ENCODE measurements at places on chromosomes 1 and 21.

DNA sequence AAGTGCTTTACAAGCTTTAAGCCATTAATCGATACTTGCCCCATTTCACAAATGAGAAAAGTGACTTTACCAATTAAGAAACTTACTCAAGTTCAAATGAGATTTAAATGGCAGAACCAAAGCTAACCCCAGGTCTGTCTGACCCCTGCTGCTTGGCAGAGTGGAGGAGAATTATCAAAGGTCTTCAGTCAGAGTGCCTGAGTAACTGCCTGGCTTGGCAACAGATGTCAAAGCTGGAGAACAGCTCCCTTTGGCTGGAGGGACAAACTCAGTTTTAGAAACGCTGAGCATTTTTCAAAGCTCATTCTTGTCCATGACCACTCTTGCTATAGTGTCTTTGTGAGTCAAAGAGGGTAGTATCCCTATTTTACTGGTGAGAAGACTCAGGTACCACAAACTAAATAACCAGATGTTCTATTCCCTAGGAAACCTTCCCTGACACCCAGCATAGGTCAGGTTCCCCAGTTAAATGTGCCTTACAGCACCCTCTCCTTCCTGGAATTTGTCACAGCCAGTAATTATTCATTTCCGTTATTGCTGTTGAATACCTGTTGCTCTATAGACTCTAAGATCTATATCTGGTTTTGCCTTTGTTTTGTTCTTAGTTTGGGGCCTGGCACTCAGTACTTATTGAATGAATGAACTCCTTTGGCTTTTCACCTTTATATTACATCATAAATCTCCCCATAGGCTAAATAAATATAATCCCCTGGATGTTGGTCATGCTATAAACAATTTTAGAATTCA lies 5.0 kb upstream of the BCAR3 start:
- no peak for DNase-seq

- no peak for DNase-seq
Measured at GRCh38 chr1:27021354-27022031, 8.8 kb upstream of the TENT5B start.

DNA sequence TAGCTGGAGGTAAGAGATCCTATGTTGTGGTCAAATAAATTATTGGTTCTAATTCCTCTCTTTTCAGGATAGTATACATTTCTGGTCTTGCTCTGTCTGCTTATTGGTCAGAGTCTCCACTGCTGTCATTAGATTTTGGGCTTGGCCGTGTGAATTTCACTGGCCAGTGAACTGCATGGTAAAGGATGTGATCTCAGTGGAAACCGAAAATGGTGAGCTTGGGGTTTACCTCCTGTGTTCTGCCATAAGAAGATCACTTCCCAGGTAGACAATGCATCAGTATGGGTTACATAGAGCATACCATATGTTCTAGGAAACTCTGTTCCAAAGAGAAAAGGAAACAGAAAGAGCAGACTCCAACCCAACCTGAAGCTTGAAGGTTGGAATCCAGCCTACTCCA lies 1123.3 kb upstream of the B3GALT2 start:
- no peak for DNase-seq

DNA sequence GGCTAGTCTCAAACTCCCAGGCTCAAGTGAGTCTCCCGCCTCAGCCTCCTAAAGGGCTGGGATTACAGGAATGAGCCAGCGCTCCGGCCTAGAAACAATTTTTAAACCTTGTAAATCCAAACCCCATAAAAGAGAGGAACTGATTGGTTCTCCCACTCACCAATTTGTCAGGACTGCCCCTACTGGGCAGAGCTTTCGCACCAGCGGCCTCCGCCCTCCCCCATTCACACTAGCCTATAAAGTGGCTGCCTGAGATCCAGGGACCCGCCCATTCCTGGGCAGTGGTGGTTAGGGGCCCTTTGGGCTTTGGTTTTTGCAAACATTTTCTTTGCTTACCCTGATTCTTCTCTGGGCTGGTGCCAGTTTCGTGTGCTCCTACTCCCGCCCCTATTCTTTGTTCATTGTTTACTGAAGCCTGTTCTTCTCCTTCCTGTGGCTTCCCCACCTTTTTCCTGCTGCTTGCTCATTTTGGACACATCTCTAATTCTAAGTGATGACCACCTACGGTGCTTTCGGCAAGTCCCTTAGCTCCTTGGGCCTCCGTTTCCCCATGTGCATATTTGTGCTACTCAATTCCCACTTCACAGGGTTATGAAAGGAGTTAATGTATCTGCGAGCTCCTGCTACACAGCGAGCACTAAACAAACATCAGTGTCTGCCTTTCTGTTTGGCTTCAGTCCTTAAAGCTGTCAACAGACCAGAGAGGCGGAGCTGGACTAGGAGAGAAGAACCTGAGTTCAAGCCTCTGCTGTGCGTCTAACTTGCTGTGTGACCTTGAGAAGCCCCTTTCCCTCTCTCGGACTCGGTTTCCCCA lies 39.8 kb upstream of the CLIC4 start:
- DNase-seq, result peak; percentile 80

DNA sequence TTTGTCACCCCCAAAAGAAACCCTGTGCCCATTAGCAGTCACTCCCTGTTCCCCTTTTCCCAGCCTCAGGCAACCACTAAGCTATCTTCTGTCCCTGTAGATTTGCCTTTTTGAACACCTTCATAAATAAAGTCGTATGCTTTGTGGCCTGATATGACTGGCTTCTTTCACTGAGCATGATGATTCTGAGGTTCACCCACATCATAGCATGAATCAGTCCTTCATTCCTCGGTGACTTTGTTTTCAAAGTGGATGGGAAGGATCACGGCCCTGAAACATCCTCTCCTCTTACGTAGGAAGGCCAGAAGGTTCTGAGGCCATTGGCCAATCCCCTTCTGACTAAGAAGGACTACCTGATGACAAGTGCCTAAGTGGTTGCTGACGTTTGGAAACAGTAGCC lies 39.1 kb downstream of the NIPAL3 start:
- no peak for DNase-seq

DNA sequence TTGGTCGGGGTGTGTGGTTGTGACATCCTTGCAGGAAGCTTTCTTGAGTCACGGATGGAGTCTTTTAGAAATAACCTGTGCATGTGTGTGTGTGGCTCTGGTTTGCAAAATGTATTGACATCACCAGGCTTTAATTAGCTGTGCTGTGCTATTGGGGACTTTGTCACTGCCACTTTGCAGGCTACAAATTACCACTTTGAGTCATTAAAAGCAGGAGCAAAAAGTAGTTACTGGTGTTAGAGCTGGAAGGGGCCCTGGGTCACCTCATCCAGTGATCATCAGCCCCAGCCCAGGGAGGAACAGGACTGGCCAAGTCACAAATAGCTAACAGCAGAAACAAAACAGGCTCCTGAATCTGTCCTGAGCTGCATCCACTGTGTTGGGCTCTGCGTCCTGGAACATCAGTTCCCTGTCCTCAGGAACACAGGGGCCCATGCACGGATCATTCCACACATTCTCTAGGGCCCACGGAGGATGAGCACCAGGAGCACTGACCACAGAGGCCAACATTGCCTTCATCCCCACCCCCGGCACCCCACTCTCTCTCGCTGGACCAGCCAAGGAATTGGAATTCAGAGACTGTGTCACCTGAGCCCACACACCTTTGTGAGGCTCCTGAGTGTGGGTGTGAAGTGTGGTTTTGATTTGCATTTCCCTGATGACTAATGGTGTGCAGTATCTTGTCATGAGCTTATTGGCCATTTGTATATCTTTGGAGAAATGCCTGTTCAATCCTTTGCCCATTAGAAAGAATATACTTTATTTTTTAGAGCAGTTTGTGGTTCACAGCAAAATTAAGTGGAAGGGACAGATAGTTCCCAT lies 280.1 kb upstream of the C1orf174 start:
- no peak for DNase-seq

DNA sequence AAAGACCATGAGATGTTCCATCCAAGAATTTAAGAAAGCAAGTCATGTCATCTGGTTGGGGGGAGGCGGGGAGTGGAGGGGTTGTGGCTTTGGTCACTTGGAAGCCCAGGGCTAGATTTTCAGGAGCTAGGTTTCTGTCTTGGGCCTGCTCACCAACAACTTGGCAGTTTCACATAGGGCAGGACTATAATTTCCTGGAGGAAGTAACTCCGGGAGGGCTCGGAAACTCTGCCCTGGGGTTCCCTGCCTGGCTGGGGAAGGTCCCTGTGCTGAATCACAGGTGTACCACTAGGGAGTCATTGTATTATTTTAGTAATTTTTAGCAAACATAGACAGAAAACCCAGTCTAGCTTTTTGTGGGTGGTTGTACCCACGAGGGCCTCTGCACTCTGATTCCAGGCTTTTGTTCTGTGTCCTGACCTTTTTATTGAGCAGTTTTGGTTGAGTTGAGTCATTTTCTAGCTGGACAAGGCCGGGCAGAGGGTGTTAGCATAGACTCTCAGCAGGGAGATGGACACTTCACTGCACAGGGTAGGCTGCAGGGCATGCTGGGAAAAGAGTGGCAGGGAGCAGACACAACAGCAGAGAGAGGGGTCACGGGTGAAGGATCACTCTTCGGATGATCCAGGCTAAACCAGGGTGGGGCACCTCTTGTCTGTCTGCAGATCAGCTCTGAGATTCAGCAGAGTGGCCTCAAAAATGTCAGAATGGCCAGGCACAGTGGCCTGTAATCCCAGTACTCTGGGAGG lies 144.7 kb downstream of the GRIK3 start:
- DNase-seq, result no peak

DNA sequence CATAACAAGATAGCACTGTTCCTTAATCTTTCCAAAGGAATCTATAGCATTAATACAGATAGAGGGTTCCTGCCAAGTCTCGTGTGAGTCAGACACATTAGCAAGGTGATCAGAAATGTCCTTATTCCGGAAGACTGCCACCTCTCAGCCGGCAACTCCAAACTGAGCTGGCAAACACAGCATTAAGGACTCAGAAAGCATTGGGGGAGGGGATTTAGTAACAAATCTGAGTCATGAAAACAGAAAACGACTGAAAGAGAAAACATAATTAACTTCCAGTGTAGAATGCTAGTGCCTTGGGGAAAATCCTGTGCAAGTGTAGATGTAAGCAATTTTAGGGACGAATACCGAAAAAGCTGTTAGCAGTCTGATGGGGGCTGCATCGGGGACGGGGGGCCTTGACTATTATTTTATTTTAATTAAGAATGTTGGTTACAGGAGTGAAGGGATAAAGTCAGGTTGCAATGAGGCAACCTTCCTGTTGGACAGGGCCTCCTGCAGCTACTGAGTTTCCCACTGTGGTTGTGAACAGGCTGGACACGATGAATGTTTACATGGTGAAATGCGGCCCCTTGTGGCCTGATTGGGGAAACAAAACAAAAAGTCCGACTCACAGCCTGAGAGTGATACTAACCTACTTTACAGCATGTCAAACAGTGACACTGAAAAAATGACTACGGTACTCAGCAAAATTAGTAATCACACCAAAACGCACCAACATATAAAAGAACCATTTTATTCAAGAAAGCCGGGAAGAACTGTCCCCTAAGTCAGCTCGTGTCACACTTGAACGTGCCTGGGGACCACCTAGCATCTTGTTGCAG lies 20.7 kb downstream of the MIS18A start:
- DNase-seq, result peak; percentile 77

DNA sequence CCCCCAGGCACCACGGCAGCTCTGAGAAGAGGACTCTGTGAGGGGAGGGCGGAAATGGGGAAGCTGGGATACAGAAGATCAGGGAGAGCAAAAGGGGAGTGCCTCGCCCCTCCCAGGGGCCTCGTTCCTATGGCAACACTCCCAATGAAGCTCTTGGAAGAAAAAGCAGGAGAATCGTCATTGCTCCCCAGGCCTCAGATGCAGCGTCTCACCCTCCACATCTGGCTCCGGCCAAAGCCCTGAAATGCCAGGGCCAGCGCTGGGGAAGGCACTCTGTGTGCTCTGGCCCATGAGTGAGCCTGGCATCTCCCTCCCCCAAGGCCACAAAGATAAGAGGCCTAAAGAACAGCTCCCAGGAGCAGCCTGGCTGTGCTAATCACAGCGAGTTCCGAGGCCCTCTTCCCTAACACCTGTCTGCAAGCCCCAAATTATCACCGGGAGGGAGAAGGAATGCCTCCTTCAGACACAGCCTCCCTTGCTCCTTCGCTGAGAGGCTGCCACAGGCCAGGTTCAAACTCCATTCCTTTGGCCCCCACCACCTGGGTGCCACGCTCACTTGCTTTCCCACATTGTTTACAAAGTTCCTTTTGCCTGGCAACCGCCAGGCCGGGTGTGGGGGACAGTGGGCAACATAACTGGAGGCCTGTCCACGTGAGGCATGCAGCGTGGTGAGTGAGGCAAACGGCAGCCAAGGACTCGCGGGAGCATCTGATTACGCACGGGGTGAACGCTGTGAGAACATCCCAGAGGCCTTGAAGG lies 27.8 kb downstream of the ECE1 start:
- DNase-seq, result no peak

DNA sequence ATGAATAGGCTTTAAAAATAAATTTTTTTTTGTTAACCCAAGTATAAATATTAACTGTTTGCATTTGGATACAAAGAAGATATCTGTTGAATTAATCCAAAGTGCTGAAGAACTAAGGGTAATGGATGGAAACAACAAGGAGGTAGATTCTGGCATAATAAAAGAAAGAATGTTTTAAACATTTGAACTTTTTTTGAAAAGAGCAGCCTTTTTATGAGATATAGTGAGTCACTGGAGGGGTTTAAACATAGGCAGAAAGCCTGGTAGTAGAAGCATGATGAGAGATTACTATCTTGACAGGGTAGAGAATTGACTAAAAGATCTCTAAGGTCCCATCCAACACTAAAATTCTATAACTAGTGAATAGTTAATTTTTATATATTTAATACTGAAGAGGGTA lies 2.7 kb downstream of the MIER1 start:
- DNase-seq, result no peak

- peak; percentile 30 for DNase-seq
Measured at GRCh38 chr21:23968722-23969647, 1638.3 kb downstream of the MRPL39 start.

DNA sequence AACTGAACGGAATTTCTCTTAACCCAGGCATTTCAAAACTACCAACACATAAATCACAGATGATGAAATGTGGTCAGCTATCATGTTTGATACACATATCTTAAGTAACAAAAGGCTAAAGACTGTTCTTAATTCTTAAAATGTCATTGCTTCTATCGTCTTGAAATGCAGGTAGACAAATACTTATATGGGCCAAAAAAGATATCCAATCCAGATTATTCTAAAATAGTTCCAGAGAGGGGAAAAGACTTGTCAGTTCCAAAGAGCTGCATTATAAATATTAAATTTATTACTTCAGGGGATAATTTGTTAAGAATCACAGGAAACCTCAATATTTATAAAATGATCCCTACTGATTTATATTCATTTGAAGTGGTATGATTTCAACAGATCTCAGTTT lies 259.4 kb downstream of the FAF1 start:
- DNase-seq, result no peak

- DNase-seq, result no peak
Measured at GRCh38 chr1:42214447-42214871, 49.9 kb upstream of the GUCA2A start.

GRCh38 chr1:36123356-36123755 lies 1.7 kb downstream of the COL8A2 start:
- no peak for DNase-seq
